ENCODE measurements at places on chromosomes 2 and 18.

DNA sequence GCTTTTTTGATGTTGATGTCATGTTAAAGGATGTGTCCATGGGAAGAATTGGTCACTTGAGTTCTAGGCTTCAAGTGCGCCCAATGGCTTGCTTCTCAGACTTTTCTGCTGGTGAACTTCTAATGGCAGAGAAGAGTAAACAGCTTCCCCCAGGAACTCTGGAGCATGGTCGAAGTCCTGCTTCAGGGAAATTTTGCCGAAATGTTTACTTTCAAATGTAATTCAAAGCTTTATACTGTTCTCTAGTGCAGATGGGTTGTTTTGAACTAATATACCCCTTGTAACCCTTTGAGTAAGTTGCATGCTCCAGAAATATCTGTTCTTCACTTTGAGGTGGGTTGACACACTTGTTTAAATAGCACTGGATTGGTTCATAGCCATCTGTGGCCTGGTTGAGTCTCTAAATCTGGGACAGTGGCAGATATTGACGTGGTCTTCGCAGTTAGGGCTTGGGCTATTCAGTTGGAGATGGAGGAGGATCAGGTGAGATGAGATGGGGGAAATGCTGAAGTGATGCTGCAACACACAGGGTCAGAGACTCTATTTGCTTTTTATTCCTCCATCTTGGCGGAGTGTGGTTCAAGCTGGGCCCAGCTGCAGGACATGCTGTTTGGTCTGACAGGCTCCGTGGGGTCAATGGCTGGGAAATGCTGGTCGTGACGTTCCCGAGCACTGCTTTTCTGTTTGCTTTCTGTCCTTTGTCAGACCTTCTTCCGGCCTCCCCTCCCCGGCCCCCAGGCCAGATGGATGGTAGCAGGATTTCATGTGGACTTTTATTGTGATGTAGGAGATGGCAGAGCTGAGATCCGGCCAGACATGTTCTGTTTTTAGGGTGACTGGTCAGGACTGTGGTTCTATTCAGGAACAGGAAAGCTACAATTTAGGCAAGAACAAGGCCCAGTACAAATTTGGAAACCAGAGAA lies 35.9 kb downstream of the MYO1B start:
- no peak for DNase-seq

DNA sequence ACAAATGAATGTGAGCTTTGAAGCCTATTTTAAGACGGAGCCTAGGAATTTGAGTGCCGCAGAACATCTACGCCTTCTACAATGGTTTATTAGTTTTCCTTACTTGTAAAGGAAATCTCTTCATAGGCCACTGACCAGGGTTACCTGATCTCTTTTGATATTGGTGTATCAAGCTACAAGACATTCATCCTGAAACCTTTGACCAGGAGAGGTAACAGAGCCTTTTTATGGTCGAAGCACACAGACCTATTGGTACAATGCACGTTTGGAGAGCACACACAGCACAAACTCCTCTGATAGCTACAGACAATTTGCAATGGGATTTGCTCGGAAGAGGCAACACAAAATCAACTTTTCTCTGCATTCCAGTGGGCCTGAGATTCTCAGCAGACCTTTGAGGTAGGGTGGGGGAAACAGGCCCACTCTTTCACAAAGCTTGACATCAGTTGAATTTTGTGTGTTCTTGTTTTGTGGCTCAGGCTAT lies 12.8 kb downstream of the MYCN start:
- no peak for DNase-seq

DNA sequence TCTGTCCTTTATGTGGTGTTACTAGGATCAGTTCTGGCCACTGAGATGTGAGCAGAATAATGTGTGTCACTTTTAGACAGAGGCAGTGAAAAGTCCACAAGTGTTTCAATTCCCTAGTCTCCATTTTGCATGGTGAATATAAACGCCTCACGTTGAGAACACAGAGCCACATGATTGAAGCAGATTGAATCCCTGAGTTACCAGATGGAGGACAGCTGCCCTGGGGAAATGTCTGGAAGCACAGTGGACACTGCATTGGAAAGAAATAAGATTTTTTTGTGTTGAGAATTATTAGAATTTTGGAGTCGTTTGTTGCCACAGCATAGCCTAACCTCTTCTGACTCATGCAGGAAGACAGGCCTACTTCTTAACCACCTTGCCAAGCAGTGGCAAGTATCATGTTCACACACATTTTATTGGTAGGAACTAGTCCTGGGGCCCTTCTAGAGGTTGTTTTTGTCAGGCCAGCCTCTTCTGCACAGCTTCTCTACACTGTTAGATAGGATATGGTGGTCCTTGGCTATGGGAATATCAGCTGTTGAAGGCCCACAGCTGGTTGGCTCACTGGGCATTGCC lies 188.6 kb downstream of the TMEM182 start:
- DNase-seq, result no peak

GRCh38 chr2:233163486-233164103 lies 87.9 kb upstream of the ATG16L1 start:
- no peak for DNase-seq
